ENCODE measurements at places on chromosomes 5 and 9.
A peak's percentile ranks its signal among the peaks of the same experiment; 100 is the strongest.

DNA sequence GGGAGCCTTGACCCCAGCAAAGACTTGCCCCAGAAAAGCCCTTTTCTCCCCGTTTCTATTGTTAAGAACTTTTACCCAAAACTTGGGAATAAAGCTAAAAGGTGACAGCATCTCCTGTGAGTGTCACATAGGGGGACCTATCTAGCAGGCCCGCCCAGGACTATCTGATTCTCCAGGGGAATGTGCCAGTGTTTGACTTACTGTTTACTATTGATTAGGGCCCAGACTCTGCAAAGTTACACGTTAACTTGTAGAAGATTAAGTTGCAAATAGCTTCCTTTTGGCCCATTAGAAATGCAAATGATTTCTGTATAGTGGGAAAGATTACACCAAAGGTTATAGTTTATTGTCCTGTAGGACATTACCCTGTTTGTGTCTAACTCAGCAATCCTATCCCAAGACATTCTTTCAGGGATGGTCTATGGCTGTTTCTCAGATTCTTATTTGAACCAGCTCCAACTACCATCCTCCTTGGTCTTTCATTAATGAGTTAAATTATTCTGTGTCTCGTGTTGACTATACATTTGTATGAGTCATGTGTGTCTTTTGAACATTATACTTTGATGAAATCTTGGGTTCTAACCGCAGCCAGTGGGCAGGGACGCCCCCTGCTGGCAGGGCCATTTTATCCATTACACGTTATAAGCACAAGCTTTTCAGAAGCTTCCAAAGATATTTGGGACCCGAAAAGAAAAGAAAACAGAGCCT, 60.7 kb downstream of the HRH2 start:
- DNase-seq: peak; percentile 62

DNA sequence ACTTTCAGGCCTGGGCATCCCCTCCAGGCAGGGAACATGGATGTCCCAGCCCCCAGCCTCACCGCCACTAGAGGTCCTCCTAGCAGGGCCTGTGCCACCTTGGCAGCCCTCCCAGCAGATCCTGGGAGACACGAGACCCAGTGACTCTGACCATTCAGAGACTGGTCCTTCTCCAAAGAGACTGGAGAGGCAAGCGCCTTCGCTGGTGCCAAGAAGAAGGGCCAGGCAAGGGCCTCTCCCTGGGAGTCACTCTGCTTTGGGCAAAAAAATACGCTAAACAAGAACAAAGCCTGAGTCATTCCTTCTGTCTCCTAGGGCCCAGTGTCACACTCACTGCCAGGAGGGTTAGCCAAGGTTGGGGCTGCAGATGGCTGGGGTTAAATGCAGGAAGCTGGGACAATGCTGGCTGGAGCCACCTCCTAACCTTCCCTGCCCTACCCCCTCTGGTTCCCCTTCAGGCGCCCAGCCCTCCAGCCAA, 35.3 kb upstream of the SMIM23 start:
- DNase-seq: no peak

- no peak for DNase-seq
Observed at GRCh38 chr5:91293131-91293530, 90.0 kb downstream of the ARRDC3 start.

DNA sequence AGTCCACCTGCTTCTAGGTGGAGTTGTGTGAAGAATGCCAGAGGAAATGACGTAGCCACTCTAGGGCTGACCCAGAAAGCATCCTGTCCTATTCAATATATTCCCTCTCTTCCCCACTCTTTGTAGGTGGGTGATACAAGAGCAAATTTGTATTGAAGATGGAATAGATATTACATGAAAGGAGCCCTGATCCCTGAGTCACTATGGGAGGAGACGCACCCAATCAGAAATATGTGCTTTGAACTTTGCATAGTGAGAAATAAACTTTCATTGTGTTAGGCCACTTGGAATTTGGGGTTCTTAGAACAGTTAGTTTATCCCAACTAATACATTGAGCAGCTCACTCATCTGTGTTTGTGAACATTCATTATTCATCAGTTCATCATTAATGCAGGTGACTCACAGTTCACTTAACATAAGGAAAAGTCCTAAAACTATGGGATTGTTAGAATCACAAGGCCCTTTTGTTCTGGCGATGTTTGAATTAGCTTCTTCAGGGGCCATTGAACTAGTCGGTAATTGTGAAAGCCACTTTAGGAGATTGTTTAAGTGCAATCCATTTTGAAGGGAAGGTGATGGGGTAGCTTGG, 26.9 kb upstream of the NTRK2 start:
- no peak for DNase-seq

DNA sequence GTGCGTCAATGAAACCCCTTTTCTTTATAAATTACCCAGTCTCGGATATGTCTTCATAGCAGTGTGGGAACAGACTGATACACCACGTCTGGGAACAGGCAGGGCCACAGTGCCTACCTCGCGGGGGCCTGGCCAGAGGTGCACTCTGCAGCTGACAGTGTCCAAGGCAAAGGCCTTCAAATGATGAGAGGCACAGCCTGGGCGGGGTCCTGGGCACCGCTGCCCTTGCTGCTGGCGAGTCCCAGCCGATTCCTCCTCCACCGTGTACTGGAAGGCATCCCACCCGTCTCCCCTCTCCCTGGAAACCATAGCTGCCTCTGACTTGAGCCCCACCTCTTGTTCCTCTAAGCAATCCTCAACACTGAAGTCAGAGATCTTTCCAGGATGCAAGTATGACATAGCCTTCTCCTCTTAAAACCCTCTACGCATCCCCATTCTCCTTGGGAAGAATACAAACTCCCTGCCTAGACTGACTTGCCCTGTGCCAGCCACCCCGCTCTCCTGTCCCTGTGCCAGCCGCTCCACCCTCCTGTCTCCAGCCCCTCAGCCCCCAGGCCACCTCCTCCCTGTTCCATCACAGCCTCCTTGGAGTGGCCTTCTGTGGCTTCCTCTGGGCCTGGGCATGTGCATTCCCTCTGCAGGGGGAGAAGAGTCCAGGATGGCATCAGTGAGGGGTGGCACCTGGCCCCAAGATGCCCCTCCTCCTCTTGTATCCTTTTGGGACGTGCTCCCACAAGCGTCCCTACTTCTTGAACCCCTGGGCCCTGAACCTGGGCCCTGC, 8.1 kb upstream of the COL5A1 start:
- no peak for DNase-seq

- no peak for DNase-seq
Observed at GRCh38 chr5:97136475-97136874, 5.9 kb downstream of the LIX1 start.

GRCh38 chr9:86500667-86501435, 146.6 kb upstream of the TUT7 start:
- DNase-seq: no peak

DNA sequence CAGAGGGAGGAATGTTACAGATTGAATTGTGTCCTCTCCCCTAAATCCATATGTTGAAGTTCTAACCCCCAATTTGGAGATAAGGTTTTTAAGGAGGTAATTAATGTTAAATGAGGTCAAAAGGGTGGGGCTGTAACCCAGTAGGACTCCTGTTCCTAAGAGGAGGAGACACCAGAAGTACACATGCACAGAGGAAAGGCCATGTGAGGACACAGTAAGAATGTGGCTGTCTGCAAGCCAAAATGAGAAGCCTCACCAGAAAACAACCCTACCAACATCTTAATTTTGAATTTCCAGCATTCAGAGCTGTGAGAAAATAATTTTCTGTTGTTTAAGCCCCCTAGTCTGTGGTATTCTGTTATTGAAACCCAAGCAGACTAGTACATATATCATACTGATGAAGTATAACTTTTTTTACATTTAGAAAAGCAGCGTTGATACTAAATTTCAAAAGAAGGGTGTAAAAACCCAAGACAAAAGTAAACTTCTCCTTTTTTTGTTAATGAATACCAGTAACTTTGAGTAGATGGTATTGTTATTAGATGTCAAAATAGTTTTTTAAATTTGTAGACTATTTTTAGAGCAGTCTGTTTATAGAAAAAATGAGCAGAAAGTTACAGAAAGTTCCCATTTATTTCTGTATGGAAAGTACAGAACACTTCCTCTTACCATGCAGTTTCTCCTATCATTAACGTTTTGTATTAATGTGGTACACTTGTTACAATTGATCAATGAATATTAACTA, 25.1 kb downstream of the RNF180 start:
- no peak for DNase-seq

GRCh38 chr5:72846483-72846882, 30.0 kb downstream of the TNPO1 start:
- no peak for DNase-seq

DNA sequence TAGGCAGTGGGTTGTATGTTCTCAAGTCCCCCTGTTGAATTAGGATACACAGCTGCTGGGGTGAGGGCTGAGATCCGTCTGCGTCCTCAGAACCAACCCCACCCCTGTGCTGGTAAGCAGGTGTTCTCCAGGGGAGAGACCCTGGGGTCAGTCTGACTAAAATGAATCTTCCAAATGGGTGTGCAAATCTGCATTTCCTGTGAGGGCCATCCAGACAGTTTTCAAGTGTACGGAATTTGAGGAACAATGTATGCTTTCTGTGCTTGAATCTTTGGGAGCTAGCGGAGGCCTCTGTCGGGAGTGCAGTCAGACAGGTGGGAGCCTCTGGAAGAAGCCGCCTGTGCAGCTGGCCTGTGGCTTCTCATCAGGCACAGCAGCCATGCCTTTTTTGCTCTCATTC, 122.9 kb downstream of the MACROH2A1 start:
- DNase-seq: no peak

- no peak for DNase-seq
Observed at GRCh38 chr5:123448017-123448617, 24.9 kb upstream of the CEP120 start.

Data from activated T-cell treated with anti-CD3 and anti-CD28 coated beads for 48 hours (primary cell).